CD4-positive, alpha-beta T cell treated with Interleukin-15 for 1 hour (primary cell): ENCODE measurements at places on chromosomes 5 and 9.

DNA sequence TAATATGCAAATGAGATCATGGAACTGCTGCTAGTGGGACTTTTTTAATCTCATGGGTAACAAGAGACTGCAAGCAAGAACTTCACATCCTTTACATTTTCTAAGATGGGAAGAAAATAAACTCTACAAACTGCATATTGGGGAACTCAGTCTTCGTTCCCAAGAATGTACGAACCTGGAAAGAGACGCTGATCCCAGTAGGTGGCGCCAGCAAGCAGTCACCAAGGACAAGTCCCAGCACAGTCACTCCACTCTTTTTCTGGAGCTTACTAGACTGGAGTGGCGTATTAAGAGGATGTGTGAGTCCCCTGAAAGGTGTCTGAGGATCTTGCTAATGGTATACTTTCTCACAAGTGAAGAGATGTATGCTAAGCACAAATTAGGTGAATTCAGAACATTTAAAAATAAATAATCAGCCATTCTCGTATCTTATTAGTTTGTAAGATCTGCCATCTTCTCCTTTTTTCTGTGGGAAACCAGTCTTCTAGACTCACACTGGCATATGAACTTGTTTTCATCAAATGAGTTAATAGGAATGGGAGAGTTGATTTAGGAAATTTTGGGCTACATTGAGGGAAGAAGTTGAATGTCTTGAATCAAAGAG, 16.0 kb upstream of the PUM3 start:
- DNase-seq, result peak; percentile 24

DNA sequence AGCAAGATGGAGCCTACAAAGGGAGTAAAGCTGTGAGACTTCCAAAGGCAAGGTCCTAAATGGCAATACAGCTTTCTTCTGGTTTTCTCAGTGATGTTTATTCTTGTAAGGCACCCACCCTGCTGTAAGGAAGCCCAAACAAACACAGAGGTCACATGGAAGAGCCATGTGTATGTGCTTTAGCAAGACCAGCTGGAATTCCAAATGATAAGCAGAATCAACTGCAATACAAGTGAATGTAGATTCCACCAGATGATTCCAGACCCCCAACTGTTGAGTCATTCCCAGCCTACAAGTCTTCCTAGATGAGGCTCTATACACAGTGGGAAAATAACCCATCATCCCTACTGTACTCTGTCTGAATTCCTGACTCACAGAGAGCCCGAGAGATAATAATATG, 122.8 kb downstream of the DEPDC1B start:
- no peak for DNase-seq

DNA sequence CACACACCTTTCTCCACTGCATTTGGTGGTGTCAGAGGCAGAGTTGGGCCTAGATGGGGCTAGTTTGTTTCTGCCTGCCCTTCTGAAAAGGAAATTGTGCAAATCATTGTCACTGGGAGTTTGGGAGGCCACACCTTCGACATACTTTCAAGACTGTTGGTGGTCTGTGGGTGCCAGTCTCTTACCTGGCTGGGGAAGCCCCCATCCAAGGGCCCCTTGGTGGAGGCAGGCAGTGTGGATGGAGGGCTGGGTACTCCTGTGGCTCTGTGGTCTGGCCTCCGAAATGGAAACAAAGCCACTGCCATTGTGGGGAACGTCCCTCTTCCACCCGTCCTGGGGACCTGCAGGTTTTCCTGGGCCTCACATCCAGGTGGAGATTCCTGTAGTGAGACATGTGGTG, 10.9 kb upstream of the PHYHD1 start:
- DNase-seq, result no peak

DNA sequence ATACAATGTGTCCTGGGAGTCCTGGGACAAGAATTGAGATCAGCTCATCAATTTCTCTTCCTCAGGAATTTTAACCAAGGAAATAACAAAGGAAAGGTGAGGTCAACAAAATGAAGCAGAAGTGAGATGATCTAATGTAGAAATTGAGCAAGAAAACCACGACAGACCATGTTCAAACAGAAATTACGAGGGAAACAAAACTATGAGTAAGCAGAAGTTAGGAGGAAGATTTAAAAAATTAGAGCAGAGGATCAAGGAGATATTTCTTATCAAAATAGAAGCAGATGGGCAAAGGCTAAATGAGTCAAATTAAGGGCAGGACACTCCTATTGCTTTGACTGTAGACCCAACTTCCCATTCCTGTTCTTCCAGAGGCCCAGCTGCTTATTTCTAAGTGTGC, 97.4 kb downstream of the HINT1 start:
- DNase-seq, result no peak

GRCh38 chr5:179345433-179346321, at the start of gene ADAMTS2:
ADAMTS2 (minus strand) TSS chr5:179345461; CDS start chr5:179345328, 133 bp downstream.
- no peak for DNase-seq

- DNase-seq, result no peak
Measured at GRCh38 chr5:150779397-150780186, 1.0 kb downstream of the SMIM3 start.
